B cell (primary cell): ENCODE measurements at places on chromosomes 2 and 18.
A peak's percentile ranks its signal among the peaks of the same experiment; 100 is the strongest.

- peak; percentile 76 for DNase-seq
Measured at GRCh38 chr2:134218930-134219658, 34.8 kb upstream of the MGAT5 start.

GRCh38 chr2:159539701-159540100, 76.6 kb downstream of the BAZ2B start:
- no peak for DNase-seq

DNA sequence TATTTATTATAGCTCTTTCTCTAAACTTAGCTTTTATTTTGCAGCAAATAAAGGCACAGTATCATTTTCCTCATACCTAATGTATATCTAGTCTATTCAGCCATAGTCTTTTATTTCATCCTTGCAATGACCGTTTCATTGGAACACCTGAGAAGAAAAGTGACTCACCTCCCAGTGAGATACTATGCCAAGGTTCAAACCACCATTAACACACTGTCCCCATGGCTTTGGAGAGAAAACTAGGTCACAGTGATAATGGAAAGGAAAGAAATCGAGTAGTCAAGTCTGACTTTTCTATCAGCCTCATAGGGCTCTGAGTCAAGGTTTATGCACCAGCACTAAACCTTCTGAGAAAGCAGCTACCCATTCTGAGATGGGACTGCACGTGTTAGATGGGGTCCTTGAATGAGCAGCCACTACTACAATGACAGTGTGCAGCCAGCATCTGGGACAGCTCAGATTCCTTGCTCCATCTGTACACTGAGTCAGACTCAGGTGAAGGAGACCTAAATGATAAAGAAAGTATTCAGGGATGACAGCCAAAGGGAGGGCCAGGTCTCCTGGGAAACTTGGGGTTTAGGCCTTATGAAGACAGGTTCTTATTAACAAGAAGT, 971.1 kb upstream of the ACVR2A start:
- DNase-seq = no peak

DNA sequence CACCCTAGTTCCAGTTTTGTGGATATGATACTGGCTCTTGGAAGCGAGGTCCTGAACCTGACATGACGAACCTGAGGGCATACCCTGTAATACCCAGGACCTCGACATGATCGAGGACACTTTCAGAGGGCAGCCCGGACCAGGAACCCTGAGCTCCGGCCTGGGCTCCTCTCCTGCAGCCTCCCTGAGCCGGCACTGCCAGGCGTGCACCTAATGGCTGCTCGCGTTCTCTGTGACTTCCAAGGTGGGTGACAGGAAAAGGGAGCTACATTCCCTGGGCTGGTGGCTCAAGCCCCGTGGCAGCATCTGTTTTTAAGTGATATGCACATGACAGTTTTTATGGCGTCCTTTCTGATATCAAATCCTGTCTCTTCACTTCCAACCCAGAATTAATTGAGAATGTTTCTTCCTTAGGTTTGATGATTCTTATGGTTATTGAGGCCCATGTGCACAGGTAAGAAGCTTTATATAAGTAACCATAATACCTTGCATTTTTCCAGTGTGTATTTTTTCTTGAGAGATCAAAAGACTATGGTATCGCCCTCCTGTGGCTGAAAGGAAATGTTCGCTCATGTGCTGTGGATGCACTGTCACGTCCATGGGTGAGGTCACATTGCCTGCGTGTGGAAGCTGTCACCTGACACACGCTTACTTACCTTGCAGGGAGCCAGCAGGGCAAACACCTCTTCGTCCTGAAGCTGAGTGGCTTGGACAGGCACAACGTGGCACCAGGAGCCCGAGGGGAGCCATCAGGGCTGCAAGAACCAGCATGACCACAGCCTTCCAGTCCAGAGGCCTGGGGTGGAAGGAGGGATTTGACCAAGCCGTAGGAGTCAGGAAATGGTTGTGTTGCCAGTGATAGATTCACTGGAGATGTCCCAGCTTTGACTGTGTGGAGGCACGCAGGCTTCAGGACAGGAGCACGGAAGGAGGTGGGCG, 367.4 kb upstream of the MYT1L start:
- DNase-seq = no peak

- peak; percentile 57 for DNase-seq
Measured at GRCh38 chr2:222319586-222320435, 21.0 kb upstream of the PAX3 start.

DNA sequence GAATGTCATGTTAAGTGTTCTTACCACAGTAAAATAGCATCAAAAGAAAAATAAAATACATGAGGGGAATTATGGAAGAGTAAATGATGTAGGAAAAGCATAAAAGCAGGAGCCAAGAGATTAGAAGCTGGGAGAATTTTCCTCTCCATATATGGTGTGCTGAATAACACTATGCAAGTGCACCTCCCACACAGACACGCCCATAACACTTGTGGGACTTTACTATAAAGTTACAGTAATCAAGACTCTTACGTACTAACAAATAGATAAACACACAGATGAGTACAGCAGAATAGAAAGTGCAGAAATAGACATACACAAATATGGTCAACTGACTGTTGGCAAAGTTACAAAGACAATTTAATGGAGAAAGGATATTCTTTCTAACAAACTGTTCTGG, 16.0 kb upstream of the SPHKAP start:
- DNase-seq = no peak

DNA sequence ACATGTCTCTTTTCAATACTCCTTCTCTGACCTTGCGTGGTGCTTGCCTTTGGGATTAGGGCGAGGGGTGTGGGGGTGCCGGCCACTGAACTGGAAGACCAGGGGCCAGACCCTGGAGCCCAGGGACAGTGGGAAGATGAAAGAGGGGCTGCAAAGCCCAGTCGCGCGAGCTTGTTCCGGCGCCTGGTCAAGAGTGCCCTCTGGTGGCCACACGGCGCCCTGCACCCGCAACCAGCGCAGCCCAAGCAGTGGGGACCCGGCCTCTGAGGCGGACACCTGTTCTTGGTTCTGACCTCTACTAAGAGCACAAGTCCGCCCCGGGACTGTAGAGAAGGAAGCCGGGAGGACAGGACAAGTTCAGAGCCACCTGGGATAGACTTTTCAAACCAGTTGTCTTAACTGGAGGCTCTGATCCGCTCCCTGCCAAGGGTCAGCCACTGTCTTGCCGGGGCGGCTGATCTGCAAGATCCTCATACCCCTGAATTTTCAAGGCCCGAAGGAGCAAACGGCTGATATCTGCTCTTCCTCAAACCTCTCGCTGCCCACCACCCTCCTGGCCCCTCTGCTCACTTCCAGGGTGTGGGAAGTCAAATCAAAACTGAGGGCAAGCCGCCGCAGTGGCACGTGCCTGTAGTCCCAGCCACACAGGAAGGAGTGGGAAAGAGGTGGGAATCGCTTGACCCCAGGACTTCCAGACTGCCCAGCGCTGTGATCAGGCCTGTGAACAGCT, 14.9 kb upstream of the MSH6 start:
- DNase-seq = peak; percentile 80

GRCh38 chr2:114724454-114724853, 282.0 kb downstream of the DPP10 start:
- DNase-seq = no peak

- DNase-seq = peak; percentile 1
Measured at GRCh38 chr2:130135692-130136541, 6.9 kb upstream of the POTEF start.

DNA sequence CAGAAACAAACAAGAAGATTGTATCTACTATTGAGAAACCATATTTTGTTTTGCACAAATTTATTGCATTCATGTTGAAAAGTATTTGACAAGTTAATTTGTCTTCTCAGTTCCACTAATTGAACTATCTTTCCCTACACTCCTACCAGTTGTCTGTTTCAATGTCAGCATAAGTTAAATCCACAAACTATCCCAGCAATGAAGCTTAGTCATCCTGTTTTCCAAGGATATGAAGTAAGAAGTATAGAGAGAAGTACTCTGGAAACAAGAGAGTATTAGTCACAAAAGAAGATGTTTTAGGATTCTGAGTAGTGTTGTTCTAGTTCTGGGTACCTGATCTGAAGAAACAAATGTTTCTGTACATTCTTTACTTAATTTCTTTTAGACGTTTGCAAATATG, 261.6 kb upstream of the ZNF804A start:
- no peak for DNase-seq

GRCh38 chr18:58649966-58650816, 21.1 kb upstream of the MALT1 start:
- peak; percentile 85 for DNase-seq

GRCh38 chr18:68791801-68792200, 6.1 kb upstream of the CCDC102B start:
- no peak for DNase-seq

DNA sequence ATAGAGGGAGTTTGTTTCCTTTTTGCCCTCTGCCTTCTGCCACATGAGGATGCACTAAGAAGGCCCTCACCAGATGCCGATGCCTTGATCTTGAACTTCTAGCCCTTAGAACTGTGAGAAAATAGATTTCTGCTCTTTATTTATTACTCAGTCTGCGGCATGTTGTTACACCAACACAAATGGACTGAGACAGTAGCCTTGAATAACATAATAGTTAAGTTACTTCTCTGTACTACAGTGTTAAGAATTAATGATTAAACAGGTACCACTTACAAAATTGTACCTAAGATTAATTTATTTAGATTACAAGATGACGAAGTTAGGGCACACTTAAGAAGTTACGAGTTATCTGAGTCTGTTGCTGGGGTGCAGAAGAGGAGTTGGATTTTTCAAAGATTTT, 42.4 kb downstream of the EHBP1 start:
- no peak for DNase-seq

- peak; percentile 52 for DNase-seq
Measured at GRCh38 chr2:46563186-46563585, 83.8 kb downstream of the TMEM247 start.

GRCh38 chr2:239517686-239518085, 116.9 kb upstream of the HDAC4 start:
- no peak for DNase-seq

- no peak for DNase-seq
Measured at GRCh38 chr18:54805571-54806334, 22.5 kb upstream of the RAB27B start.

DNA sequence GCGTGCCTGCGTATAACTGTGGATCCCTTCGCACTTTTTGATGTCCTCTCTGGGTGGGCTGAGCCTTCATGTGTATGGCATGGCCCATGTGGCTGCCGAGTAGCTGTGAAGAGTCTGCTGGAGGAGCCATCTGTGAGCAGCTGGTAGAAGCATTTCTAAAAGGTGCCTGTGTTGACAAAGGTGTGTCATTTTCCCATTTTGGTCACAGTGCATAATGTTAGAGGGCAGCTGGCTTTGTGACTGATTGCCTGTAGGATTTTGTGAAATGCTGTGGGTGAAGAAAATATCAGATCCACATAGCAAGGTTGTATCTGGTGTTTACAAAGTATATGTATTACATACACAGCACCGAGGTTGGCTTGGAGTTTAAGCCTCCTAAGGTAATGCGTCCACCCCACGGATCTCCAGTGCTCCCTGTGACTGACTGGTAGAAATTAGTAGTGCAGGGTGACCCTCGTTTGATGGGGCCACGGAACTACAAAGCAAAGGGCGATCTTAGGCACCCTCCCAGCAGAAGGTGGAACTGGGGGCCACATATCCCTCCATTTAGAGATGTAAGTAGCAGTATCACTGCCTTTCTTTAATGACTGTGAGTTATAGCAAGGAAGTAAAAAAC, 16.5 kb downstream of the GATA6 start:
- DNase-seq = no peak

GRCh38 chr2:118309946-118310680, 221.8 kb downstream of the INSIG2 start:
- DNase-seq = peak; percentile 61

GRCh38 chr2:71715241-71715750, 261.9 kb downstream of the DYSF start:
- DNase-seq = no peak

DNA sequence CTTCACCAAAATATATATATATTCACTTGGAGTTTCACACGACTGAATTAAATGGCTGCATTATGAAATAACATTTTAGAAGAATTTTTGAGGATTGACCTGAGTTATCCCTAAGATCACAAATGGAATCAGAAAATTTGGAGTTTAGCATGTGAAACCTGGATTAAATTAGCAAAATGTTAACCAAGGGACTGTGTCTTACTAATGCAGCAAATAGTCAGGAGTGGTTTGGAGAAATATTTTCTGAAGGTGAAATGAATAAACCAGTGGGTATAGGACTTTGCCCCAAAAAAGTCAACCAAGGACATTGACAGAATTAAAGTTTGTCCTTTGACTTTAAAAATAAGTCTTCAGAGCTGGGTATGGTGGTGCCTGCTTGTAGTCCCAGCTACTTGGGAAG, 111.2 kb downstream of the PRPF40A start:
- no peak for DNase-seq

- no peak for DNase-seq
Measured at GRCh38 chr2:202564226-202564625, 70.5 kb upstream of the FAM117B start.

GRCh38 chr18:79662034-79662433, 17.6 kb upstream of the CTDP1 start:
- no peak for DNase-seq

DNA sequence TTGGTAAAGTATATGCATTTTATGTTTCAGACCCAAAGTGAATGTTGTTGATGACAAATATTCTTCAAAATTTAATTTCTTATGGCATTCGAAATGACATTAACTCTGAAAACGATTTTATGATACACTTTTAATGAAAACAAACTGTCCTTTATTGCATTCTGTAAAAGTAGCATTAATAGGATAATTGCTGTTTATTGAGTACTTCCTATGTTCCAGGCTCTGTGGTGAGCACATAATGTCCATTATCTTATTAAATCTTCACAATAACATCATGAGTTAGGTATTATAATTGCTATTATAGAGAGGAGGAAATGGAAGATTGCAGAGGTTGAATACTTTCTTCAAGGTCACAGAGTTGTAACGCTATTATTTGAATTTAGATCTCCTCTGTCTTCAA, 638.0 kb downstream of the LRP1B start:
- DNase-seq = no peak

DNA sequence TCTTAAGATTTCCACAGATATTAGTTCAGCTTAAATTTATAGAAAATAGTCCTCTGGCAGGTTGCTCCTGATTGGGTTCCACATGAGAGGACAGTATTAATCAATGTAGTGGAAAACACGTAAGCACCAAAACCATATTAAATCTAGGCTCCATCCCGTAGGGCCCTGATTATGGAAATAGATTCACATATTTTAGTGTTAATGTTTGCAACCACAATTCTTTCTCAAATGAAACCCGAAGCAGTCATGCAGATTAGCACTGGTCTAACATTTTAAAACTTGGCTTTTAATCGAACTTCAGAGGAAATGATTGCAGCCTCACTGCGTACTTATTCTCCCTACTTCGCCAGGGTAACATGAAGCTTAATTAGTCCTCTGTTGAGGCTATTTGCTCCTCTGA, 60.9 kb downstream of the METTL4 start:
- no peak for DNase-seq

DNA sequence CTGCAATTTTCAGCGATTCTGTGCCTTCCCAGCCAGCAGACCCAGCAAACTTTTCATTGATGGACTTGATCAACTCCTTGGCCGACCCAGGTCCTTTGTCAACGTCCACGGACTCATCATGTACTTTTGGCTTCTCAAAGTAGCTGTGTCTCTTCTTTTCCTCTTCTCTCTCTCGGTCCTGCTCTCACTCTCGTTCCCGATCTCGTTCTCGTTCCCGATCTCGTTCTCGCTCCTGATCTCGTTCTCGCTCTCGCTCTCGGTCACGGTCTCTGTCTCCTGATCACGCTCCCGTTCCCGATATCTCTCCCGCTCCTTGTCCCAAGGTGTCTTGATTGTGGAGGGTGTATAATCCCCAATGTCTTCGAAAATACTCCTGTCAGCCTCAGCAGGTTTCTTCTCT, 219.5 kb upstream of the FANCL start:
- DNase-seq = no peak
